ENCODE measurements at places on chromosomes 6 and 20.
A peak's percentile ranks its signal among the peaks of the same experiment; 100 is the strongest.

DNA sequence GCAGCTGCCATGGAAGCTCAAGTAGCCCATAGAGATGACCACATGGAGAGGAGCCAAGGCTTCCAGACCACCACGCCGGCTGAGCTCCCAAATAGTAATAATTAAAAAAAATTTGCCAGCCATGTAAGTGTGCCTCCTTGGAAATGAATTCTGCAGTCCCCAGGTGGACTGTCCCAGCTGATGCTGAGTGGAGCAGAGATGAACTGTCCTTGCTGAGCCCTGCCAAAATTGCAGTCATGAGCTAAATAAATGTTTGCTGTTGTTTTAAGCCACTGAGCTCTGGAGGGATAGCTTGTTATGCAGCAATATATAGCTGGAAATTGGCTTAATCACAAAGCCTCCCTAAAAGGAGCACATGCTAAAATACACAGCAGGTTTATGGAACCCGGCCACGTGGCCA is 55.6 kb upstream of the SNRPB2 start:
- H3K4me1 ChIP-seq: no peaks in the 10 kb centered on the region
- no peak for DNase-seq
- H3K36me3 ChIP-seq: no peaks in the 10 kb centered on the region
- no peak overlapping the region for H3K27ac ChIP-seq

GRCh38 chr20:61260905-61261304 is 8.8 kb downstream of the CDH4 start:
- no peak for DNase-seq
- no peaks in the 10 kb centered on the region for H3K36me3 ChIP-seq
- H3K27me3 ChIP-seq: peaks cover 16% of the 10 kb centered on the region
- H3K27ac ChIP-seq: no peak overlapping the region

- H3K36me3 ChIP-seq: no peaks in the 10 kb centered on the region
- peaks cover 28% of the 10 kb centered on the region for H3K27me3 ChIP-seq
- no peak overlapping the region for H3K27ac ChIP-seq
- peak; percentile 53 for DNase-seq
- peaks cover 20% of the 10 kb centered on the region for H3K4me1 ChIP-seq
Observed at GRCh38 chr20:62702895-62703852, 5.5 kb upstream of the NTSR1 start.

- H3K27ac ChIP-seq: no peak overlapping the region
- peaks cover 2% of the 10 kb centered on the region for H3K36me3 ChIP-seq
- DNase-seq: no peak
- H3K27me3 ChIP-seq: no peaks in the 10 kb centered on the region
Observed at GRCh38 chr6:36673882-36674281, 4.6 kb upstream of the CDKN1A start.

DNA sequence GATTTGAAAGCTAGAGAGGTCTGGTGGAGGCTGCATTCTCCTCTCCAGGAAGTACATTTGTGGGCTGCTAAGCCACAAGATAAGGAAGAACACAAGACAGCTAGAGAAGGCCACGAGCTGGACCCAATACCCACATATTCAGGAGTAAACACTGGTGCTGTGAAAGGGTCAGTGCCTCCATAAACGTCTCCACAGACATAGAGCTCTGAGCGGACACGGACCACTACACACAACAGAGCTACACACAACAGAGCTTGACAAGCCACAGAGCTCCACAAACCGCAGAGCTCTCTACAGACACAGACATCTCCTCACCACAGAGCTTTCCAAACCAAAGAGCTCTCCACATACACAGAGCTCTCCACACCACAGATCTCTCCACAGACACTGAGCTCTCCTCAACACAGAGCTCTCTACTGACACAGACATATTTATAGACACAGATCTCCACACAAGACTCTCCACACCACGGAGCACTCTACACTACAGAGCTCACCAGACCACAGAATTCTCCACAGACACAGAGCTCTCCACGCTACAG is 51.9 kb downstream of the ERMARD start:
- peaks cover 2% of the 10 kb centered on the region for H3K27me3 ChIP-seq
- H3K4me3 ChIP-seq: no peak overlapping the region
- no peaks in the 10 kb centered on the region for H3K4me1 ChIP-seq
- DNase-seq: no peak
- no peaks in the 10 kb centered on the region for H3K36me3 ChIP-seq

- peaks cover 38% of the 10 kb centered on the region for H3K36me3 ChIP-seq
- H3K27ac ChIP-seq: no peak overlapping the region
- no peak for DNase-seq
- no peak overlapping the region for H3K4me3 ChIP-seq
- peaks cover 15% of the 10 kb centered on the region for H3K4me1 ChIP-seq
- no peaks in the 10 kb centered on the region for H3K27me3 ChIP-seq
Observed at GRCh38 chr6:37308069-37308815, 45.5 kb upstream of the RNF8 start.

GRCh38 chr20:60091861-60092260 is 133.6 kb downstream of the CDH26 start:
- no peak overlapping the region for H3K27ac ChIP-seq
- no peak for DNase-seq
- H3K4me3 ChIP-seq: no peak overlapping the region

- no peaks in the 10 kb centered on the region for H3K27me3 ChIP-seq
- H3K27ac ChIP-seq: no peak overlapping the region
- H3K36me3 ChIP-seq: peaks cover 14% of the 10 kb centered on the region
Observed at GRCh38 chr20:33602826-33603590, 59.1 kb upstream of the C20orf144 start.

GRCh38 chr6:69026243-69026642 is 391.2 kb downstream of the ADGRB3 start:
- no peak overlapping the region for H3K4me3 ChIP-seq
- DNase-seq: peak; percentile 25
- H3K4me1 ChIP-seq: peaks cover 14% of the 10 kb centered on the region
- no peaks in the 10 kb centered on the region for H3K27me3 ChIP-seq
- peak overlapping the region; percentile 29 for H3K27ac ChIP-seq
- no peaks in the 10 kb centered on the region for H3K36me3 ChIP-seq

GRCh38 chr20:44646641-44647274 is 4.7 kb downstream of the ADA start:
- no peaks in the 10 kb centered on the region for H3K27me3 ChIP-seq
- H3K36me3 ChIP-seq: no peaks in the 10 kb centered on the region
- no peak overlapping the region for H3K4me3 ChIP-seq
- H3K4me1 ChIP-seq: peaks cover 50% of the 10 kb centered on the region

DNA sequence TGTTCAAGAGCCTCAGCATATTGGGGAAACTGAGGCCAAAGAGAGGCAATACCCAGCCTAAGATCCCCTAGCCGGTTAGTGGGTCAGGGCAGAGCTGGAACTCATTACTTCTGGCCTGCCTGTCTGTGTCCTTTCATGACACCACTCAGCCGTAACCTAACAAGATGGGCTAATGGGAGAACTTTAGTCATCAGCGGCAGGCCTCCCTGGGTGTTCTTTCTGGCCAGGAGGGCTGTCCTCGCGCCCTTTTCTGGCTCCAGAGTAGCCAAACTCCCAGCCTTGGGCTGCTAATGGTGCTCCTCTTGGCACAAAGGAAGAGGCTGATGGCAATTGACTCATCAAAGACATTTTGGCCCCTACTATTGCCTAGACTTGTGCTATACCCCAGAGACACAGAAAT is 76.6 kb downstream of the NCR2 start:
- peaks cover 20% of the 10 kb centered on the region for H3K4me1 ChIP-seq
- peaks cover 3% of the 10 kb centered on the region for H3K27me3 ChIP-seq
- H3K27ac ChIP-seq: no peak overlapping the region
- H3K4me3 ChIP-seq: no peak overlapping the region
- peak; percentile 62 for DNase-seq
- H3K36me3 ChIP-seq: no peaks in the 10 kb centered on the region

DNA sequence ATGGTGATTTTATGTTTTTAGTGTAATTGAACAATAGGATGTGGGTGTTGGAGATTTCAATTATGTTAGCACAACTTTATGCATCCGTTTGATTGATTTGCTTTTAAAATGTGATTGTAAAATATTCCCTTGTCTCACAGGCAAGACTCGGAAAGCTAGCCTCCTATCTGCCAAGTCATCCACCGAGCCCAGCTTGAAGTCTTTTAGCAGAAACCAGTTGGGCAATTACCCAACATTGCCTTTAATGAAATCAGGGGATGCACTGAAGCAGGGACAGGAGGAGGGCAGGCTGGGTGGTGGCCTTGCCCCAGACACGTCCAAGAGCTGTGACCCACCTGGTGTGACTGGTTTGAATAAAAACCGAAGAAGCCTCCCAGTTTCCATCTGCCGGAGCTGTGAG is 200.9 kb downstream of the SASH1 start:
- H3K4me3 ChIP-seq: no peak overlapping the region
- peaks cover 7% of the 10 kb centered on the region for H3K4me1 ChIP-seq
- H3K36me3 ChIP-seq: peaks cover 65% of the 10 kb centered on the region
- H3K27ac ChIP-seq: no peak overlapping the region

GRCh38 chr6:142827369-142827768 is 117.6 kb downstream of the HIVEP2 start:
- H3K4me1 ChIP-seq: peaks cover 2% of the 10 kb centered on the region
- H3K36me3 ChIP-seq: no peaks in the 10 kb centered on the region
- H3K27me3 ChIP-seq: no peaks in the 10 kb centered on the region
- H3K4me3 ChIP-seq: no peak overlapping the region
- no peak for DNase-seq

DNA sequence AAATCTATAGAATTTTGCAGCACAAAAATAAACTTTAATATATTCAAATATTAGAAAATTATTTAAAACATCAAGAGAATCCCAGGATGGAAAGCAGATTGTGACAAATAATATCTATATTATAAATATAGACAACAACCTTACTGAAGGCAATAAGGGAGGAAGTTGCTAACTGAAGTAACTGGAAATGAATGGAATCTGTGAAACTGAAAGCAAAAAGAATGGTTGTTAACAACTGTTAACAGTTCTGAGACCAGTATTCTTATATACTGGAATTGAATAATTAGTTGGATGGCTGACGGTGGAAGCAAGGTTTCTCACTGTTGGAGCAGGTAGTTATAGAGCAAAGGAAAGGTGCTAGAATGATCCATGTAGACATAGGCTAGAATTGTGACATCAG is 220.4 kb downstream of the PLCB1 start:
- H3K27ac ChIP-seq: no peak overlapping the region
- no peaks in the 10 kb centered on the region for H3K27me3 ChIP-seq
- no peak for DNase-seq

GRCh38 chr6:168834801-168835200 is 393.8 kb downstream of the SMOC2 start:
- H3K27me3 ChIP-seq: no peaks in the 10 kb centered on the region
- H3K27ac ChIP-seq: no peak overlapping the region
- no peak overlapping the region for H3K4me3 ChIP-seq
- no peaks in the 10 kb centered on the region for H3K36me3 ChIP-seq
- no peak for DNase-seq

DNA sequence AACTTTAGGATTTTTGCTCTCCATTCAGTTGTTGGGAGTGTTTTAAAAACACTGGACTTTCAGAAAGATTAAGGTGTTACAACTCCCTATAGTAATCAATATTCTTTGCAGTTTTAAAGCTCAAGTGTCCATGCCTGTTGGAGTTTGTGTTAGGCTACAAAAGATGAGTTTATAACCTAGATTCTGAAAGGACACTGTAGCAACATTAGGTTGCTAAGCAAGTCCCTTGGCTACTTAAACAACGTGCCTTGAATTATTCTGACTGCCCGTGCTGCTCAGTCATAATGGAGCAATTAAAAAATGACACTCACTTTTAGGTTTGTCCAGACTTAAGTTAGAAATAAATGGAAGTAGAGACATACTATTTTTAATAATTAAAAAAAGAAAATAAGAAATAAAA is 41.0 kb downstream of the KLHL32 start:
- no peaks in the 10 kb centered on the region for H3K27me3 ChIP-seq
- DNase-seq: no peak
- H3K36me3 ChIP-seq: no peaks in the 10 kb centered on the region
- H3K4me3 ChIP-seq: no peak overlapping the region

- H3K27ac ChIP-seq: no peak overlapping the region
- no peaks in the 10 kb centered on the region for H3K4me1 ChIP-seq
Observed at GRCh38 chr6:92756912-92757311, 662.4 kb downstream of the EPHA7 start.

DNA sequence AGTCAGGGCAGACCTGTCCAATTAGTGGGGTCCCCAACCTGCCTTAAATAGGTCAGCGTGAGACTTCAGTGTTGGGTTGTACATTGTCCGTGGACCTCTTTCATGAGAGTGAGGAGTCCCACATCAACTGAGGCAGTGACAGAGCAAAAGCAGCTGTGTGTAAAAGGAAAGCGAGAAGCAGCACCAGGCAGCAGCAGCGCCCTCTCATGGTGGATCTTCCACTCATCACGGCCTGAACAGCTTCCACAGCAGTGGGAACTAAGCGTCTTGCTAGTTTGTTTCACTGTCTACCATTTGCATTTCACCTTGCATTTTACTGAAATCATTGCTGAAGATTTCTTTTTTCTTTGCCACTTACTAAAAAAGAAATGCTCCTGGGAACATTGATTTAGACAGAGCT is 333.8 kb downstream of the PKHD1 start:
- DNase-seq: no peak
- H3K27ac ChIP-seq: no peak overlapping the region
- no peaks in the 10 kb centered on the region for H3K4me1 ChIP-seq
- no peaks in the 10 kb centered on the region for H3K27me3 ChIP-seq
- H3K4me3 ChIP-seq: no peak overlapping the region
- H3K36me3 ChIP-seq: no peaks in the 10 kb centered on the region

- DNase-seq: no peak
- H3K27me3 ChIP-seq: no peaks in the 10 kb centered on the region
- no peaks in the 10 kb centered on the region for H3K4me1 ChIP-seq
- H3K4me3 ChIP-seq: no peak overlapping the region
- H3K36me3 ChIP-seq: no peaks in the 10 kb centered on the region
- H3K27ac ChIP-seq: no peak overlapping the region
Observed at GRCh38 chr6:15841937-15842726, 179.3 kb upstream of the DTNBP1 start.

DNA sequence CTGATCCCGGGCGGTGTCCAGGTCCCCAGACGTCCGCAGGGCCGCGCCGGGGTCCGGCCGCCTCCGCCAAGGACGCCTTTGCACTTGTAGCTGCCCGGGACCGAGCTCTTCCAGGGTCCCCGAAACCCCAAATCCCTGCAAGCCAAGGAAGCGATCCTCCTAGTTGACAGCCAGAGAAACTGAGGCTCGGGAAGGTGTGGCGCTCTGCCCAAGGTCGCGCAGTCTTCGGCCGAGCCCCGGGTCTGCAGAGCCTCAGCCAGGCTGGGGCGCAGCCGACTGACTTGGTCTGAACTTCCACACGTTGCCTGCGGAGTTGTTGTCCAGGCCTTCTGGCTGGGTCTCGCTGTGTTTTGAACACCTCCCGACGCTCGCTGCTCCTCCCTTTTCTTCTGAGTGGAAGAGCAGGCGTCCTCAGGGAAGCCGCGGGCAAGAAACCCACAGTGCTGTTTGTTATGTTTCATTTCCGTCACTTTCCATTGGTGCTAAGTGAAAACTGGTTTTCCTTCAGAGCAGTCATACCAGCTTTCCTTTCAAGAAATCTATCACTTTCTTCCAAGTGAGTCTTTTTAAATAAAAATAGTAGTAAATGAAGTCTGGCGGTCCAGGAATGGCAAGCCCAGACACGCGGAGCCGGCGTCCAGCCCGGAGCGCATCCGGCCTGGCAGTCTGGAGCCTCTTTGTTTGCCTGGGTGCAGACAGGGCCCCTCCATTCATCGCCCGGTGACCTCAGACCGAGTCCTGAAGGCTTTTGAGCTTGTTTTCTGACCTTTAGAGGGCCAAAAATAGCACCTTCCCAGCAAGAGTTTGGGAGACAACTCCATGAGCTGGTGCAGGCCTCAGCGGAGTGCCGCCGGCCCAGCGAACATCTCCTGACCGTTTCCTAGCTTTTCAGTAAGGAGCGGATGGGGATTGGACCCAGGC is 698 bp downstream of the FAM210B start:
- peaks cover 7% of the 10 kb centered on the region for H3K36me3 ChIP-seq
- peaks cover 16% of the 10 kb centered on the region for H3K4me1 ChIP-seq

- no peak for DNase-seq
- no peaks in the 10 kb centered on the region for H3K36me3 ChIP-seq
- no peak overlapping the region for H3K4me3 ChIP-seq
- peaks cover 4% of the 10 kb centered on the region for H3K4me1 ChIP-seq
Observed at GRCh38 chr6:158290040-158290439, 22.2 kb upstream of the TULP4 start.

All from SJSA1 (cell line).